NCI-H526 (cell line): ENCODE measurements at places on chromosomes 13 and 19.
A peak's percentile ranks its signal among the peaks of the same experiment; 100 is the strongest.

DNA sequence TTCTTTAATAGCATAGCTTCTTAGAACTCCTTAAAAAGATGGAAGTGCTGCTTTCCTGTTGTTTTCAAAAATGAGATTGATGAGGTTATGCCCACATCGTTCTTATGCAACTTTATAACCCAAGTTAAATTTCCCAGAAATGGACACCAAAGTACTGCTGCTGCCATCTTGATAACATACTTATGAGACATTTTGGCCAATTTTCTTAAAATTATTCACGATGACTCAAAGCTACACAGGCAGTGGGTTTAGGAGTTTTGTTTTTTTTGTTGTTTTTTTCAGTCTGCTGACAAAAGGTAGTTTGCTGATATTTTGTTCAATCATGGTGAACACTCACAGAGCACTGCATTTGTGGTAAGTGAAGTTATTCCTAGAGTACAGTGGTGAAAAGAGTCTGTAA, 54.9 kb upstream of the RFC3 start:
- no peak for DNase-seq

DNA sequence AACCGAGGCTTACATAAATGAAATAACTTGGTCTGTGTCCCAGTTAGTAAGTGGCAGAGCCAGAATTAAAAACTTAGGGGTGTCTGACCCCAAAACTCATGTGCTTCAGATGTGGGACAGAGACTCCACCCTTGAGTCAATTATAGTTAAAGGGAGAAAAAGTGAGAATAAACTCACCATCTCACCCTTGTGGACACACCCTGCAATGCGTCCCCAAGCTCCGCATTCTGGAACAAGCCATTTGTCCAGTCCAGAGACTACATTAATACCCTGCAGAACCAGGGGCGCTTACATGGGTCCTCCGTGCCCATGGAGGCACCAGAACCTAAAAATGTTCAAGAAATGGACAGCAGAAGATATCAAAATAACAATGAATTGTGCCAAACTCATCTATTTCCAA, 207.0 kb upstream of the ZNF507 start:
- DNase-seq, result no peak

DNA sequence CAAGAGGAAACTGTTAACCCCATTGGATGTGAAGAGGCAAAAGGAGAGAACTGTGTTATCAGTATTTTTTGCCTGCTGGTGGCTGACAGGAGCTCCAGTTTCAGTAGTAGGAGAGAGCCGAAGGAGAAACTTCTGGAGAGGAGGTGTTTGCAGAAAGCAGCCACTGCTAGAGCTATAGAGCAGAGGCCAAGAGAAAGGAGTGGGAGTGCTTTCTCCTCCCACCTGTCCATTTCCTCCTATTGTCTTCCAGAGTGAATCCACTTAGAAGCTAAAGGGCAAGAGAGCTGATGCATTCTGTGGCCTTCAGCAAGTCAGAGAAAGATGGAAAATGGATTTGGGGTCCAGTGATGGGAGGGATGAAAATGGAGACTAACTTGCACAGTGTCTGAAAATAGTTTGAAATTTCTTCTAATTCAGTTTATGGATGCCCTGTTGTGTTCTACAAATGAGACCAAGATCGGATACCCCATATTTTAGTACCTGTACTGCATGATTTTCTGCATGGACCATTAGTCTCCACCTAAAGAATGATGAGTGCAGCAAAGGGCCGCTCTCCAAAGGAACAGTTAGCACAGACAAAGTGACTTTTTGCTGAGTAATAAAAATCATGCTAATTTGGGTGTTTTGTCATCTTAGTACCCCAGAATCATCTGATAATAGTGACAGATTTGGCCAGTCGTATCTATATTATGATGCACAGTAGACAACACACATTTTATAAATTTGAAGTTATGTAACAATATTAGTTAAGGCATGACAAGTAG, 10.7 kb downstream of the HS6ST3 start:
- peak; percentile 13 for DNase-seq

DNA sequence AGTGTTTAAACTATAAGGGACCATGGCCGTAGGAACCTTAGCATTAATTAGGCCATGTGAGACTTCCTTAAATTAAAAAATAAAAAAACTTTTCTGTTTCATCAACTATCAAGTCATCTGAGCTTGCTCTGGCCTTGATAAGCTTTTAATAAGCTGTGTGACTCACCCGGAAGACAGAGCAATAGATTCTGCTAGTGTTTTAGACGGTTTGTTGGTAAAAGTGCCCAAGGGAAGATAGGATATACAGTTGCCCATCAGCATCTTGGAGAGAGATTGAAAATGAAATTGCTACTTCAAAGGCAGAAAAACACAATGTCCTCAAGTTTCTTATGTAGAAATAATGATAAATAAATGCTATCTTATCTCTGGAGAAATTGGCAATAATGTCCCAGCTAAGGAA, 31.2 kb upstream of the RCBTB2 start:
- no peak for DNase-seq

DNA sequence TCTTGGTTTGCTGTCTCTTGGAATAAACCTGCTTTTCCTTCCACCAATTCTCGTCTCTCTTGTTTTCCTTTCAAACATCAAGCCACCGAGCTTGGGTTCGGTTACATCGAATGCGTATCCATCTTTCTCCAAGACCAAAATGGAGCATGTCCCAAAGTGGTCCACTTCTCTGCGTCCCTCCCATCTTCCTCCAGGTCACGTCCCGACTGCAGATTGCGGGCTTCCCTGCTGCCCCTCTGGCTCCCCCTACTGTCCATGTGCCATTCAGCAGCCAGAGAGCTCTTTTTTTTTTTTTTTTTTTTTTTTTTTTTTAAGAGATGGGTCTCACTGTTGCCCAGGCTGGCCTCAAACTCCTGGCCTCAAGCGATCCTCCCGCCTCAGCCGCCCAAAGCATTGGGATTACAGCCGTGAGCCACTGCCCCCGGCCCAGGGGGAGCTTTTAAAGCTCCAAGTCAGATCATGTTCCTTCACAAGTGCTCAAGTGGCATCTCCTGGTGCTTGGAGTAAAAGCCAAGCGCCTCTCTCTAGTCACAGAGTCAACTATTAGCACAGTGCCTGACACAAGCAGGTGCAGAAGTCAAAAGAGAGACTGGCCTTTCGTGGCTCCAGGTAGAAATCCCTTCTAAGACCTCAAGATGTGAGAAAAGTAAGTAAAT, 10.0 kb downstream of the COL5A3 start:
- peak; percentile 59 for DNase-seq

- DNase-seq, result no peak
Measured at GRCh38 chr13:102677122-102677521, 17.7 kb downstream of the METTL21C start.

- DNase-seq, result peak; percentile 63
Measured at GRCh38 chr13:114259974-114260373, 21.4 kb upstream of the UPF3A start.

- no peak for DNase-seq
Measured at GRCh38 chr13:98717891-98718290, 34.6 kb downstream of the SLC15A1 start.

DNA sequence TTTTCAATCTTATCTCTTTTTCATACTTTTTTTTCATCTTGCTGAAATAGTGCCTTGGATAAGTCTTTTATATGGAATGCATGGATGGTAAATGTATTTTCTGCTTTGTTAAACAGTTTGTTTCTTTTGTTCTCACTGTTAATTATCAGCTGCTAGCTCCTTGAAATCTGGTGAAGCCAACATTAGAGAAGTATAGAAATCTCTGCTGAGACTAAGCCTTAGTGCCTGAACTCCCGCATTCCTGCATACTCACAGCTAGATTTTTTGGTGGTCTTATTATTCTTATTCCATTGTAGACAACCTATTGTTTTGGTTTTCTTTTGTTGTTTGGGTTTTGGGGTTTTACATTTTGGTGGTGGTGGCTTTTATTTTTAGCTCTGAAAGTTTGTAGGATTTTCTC, 48.4 kb downstream of the DNAJC15 start:
- no peak for DNase-seq

DNA sequence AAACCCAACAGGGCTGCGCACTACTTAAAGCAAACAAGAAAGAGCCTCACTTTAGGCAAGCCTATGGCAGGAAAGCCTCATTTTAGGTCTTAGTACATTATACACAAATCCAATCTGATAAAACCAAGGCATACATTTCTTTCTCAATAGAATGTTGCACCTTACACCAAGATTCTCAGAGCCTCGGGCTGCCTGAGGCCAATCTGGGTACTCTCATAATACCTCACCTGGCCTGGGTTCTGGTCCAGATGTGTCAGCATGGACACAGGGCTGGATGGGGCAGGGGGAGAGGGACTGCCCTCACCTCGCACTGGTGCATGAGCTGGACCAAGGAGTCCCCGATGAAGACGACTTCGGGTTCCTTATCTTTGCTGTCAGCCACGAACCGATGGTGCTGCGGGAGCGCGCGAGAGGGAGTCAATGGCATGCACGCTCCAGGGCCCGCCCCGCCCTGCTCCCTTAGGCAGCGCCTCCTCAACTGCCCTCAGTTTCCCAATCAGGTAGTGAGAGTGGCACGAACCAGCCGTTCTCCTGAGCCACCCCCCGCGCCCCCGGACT, at the start of gene PRR19:
Gene PRR19 (plus strand): TSS at position 487 of the 558 bp plus-strand sequence. CDS start 7,453 bp downstream, outside the sequence.
- peak; percentile 69 for DNase-seq

DNA sequence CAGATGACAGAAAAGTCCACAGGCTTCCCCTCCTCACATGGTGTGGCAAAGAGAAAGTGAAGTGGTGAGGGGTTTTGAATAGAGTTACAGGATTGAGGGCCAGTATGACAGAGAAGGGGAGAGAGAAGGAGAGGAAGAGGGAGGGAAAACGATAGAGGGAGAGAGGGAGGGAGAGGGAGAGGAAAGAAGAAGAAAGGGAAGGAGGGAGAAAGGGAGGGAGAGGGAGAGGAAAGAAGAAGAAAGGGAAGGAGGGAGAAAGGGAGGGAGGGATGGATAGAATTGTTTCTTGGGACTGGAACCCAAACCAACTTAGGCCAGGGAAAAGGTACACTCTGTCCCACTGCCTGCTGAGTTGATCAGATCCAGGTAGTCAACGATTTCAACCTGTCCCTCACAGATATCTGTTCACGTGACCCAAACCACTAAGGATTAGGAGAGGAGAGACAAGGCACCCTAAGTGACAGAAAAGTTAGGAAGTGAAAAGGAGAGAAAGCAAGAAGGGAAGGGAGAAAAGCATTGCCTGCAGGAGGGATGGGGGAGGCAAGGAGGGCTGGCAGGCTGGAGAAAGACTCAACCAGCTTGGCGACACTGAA, 8.1 kb upstream of the IGFL3 start:
- no peak for DNase-seq

- peak; percentile 62 for DNase-seq
Measured at GRCh38 chr19:36246006-36246481, 31.1 kb downstream of the ZNF146 start.

GRCh38 chr19:38693380-38694223, 46.2 kb downstream of the ACTN4 start:
- no peak for DNase-seq
